Neuronal stem cell (in vitro differentiated cells): ENCODE measurements at places on chromosomes 1 and 21.

- no peak overlapping the region for H3K27ac ChIP-seq
- no peak for DNase-seq
- no peaks in the 10 kb centered on the region for H3K27me3 ChIP-seq
- peaks cover 5% of the 10 kb centered on the region for H3K4me1 ChIP-seq
- no peak overlapping the region for H3K4me3 ChIP-seq
- H3K36me3 ChIP-seq, result no peaks in the 10 kb centered on the region
These were observed 148.5 kb downstream of the DHRS3 start for GRCh38 chr1:12469493-12469892.

DNA sequence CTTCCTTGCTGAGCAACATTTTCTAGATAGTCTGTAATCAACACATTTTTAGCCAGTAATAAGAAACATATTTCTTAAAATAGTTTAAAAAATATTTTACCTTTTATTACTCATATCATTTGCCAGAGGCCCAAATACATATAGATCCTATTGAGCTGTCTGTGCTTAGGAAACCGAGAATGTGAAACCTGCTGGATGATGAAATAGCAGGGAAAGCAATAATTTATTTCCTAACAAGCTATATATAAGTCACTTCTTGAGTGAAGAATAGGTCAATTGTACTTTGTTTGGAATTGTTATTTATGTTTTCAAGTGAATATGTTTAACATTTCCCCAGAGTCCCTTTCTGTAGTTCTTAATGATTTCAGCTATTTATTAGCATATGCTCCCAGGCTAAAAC lies 339.9 kb upstream of the TMPRSS15 start:
- H3K27me3 ChIP-seq, result no peaks in the 10 kb centered on the region
- no peaks in the 10 kb centered on the region for H3K4me1 ChIP-seq
- DNase-seq, result no peak
- H3K4me3 ChIP-seq, result no peak overlapping the region

DNA sequence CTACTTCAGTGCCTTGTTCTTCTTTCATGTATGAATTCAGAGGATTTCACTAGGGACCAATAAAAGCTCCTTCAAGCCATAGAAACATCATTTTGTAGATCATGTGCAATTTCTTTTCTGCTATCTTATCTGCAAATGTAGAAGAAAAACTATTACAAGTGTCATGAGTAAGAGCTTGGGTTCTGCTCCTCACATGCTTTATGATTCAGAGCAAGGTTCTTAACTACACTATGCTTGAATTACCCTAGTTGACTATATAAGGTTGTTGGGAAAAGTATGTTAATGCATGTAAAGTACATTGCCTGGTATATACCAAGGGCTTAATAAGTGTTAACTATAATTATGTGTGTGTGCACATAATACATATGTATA lies 91.4 kb upstream of the S1PR1 start:
- H3K4me3 ChIP-seq, result no peak overlapping the region
- no peaks in the 10 kb centered on the region for H3K36me3 ChIP-seq
- DNase-seq, result no peak
- H3K4me1 ChIP-seq, result no peaks in the 10 kb centered on the region
- no peak overlapping the region for H3K27ac ChIP-seq

GRCh38 chr21:32203877-32204480 lies 74.9 kb downstream of the MIS18A start:
- no peaks in the 10 kb centered on the region for H3K27me3 ChIP-seq
- no peaks in the 10 kb centered on the region for H3K4me1 ChIP-seq
- no peak overlapping the region for H3K4me3 ChIP-seq
- H3K27ac ChIP-seq, result no peak overlapping the region
- DNase-seq, result no peak
- no peaks in the 10 kb centered on the region for H3K36me3 ChIP-seq

DNA sequence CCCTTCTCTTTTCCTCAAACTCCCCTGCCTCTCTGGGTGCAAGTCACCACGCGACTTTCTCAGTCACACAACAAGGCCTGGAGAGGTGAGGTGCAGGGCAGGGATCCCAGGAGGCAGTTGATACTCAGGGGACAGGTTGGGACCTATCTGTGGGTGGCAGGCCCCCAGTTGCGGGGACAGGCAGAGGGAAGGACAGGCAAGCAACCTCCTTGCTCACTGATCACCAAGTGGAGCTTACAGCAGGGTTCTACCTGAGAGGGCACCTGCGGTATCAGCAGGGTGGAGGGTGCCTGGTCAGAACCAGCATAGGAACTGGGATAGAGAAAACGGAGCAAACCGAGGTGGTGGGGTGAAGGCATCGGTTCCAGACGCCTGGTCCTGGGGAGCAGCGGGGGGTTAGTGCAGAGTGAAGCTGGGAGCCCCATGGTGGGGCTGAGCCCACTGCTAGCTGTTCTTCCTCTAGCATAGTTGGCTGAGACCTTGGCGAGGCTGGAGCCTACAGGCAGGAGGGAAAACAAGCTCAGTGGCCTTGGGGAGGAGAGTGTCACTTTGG lies 24.4 kb upstream of the TENT5C start:
- no peaks in the 10 kb centered on the region for H3K27me3 ChIP-seq
- peaks cover 2% of the 10 kb centered on the region for H3K36me3 ChIP-seq
- no peaks in the 10 kb centered on the region for H3K4me1 ChIP-seq
- no peak overlapping the region for H3K4me3 ChIP-seq

- no peaks in the 10 kb centered on the region for H3K36me3 ChIP-seq
- H3K4me3 ChIP-seq, result no peak overlapping the region
- H3K27ac ChIP-seq, result no peak overlapping the region
- H3K4me1 ChIP-seq, result peaks cover 1% of the 10 kb centered on the region
- no peak for DNase-seq
These were observed 35.0 kb downstream of the ZYG11A start for GRCh38 chr1:52877554-52877953.

DNA sequence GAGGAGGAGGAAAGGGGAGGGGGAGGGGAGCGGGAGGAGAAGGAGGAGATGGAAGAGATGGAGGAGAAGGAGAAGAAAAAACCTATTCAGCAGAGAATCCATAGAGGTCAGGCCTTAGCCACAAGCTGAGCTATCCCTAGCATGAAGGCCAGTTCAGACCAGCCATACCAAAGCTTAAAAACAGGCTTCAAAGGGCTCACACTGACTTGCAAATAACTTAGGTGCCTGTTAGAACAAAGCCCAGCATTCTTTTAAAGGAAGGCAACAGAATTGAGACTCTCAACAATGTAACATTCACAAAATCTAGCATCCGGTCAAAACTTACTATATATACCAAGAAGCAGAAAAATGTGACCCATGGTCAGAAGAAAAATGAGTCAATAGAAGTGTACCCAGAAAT lies 43.6 kb upstream of the IFFO2 start:
- no peaks in the 10 kb centered on the region for H3K27me3 ChIP-seq
- H3K36me3 ChIP-seq, result no peaks in the 10 kb centered on the region

GRCh38 chr1:159172614-159173291 lies 1.3 kb downstream of the CADM3 start:
- peak overlapping the region; percentile 89 for H3K4me3 ChIP-seq
- no peaks in the 10 kb centered on the region for H3K27me3 ChIP-seq
- H3K4me1 ChIP-seq, result peaks cover 8% of the 10 kb centered on the region
- no peaks in the 10 kb centered on the region for H3K36me3 ChIP-seq
- DNase-seq, result no peak

GRCh38 chr21:32861866-32862265 lies 90.3 kb upstream of the PAXBP1 start:
- no peaks in the 10 kb centered on the region for H3K4me1 ChIP-seq
- DNase-seq, result no peak
- no peak overlapping the region for H3K27ac ChIP-seq
- no peaks in the 10 kb centered on the region for H3K36me3 ChIP-seq
- no peaks in the 10 kb centered on the region for H3K27me3 ChIP-seq

- DNase-seq, result peak; percentile 70
- H3K27me3 ChIP-seq, result no peaks in the 10 kb centered on the region
- peak within 1 kb of the TSS; percentile 55 for H3K4me3 ChIP-seq
- peaks cover 6% of the 10 kb centered on the region for H3K36me3 ChIP-seq
- H3K4me1 ChIP-seq, result peaks cover 10% of the 10 kb centered on the region
These were observed at the start of gene PAQR7 for GRCh38 chr1:25875154-25875855. Gene PAQR7 (minus strand): TSS chr1:25875708. CDS start chr1:25863839, 11,869 bp downstream.

DNA sequence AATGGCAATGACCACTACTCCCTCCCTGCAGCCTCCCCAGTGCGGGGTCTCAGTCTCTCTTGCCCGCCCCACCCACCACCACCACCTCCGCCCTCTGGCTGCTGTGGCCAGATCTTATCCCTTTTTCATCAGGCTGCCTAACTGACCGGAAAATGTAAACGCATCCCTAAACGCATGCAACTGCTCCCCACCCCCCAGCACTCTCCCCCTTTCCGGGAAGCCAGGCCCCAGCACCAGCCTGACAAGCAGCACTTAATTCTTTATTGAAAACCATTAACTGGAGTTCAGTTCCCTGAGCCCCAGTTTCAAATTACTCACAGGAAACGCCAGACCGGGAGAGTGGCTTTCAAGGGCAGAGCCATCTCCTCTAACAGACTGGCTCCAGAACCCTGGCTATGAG lies 147.7 kb downstream of the DMRTA2 start:
- H3K36me3 ChIP-seq, result no peaks in the 10 kb centered on the region
- no peaks in the 10 kb centered on the region for H3K4me1 ChIP-seq
- no peak for DNase-seq
- no peaks in the 10 kb centered on the region for H3K27me3 ChIP-seq
- H3K4me3 ChIP-seq, result no peak overlapping the region

GRCh38 chr1:39926820-39927219 lies 25.1 kb upstream of the MYCL start:
- H3K36me3 ChIP-seq, result no peaks in the 10 kb centered on the region
- no peak for DNase-seq
- H3K4me1 ChIP-seq, result peaks cover 9% of the 10 kb centered on the region
- no peak overlapping the region for H3K4me3 ChIP-seq

DNA sequence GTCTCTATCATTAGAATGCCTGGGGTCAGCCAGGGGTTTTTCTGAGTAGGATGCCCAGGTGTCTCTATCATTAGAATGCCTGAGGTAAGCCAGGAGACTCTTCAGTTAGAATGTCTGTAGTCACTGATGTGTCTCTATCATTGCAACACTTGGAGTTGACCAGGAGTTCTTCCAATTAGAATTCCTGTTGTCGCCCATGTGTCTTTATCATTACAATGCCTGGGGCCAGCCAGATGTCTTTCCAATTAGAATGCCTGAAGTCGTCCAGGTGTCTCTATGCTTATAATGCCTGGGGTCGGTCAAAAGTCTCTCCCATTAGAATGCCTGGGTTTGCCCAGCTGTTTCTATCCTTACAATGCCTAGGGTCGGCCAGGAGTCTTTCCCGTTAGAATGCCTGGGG lies 55.8 kb downstream of the RNF187 start:
- no peaks in the 10 kb centered on the region for H3K27me3 ChIP-seq
- no peak for DNase-seq
- no peaks in the 10 kb centered on the region for H3K4me1 ChIP-seq

DNA sequence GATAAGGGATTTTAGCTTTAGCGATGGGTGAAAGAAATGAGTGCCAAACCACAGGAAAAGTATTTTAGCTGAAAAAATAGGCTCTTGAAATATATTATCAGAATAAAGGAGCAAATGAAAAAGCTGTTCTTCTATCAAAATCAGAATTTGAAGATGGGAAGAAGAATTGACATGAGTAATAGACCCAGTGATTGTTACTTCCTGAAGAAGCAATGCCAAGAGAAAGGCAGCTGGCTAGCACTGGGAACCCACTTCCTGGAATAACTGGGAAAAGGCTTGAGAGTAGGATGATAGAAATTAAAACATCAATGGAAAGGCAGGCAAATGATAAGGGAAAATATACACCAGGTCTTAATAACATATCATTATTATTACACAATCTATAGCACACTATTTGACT lies 29.9 kb upstream of the LYPLAL1 start:
- no peaks in the 10 kb centered on the region for H3K27me3 ChIP-seq
- no peak overlapping the region for H3K27ac ChIP-seq
- no peaks in the 10 kb centered on the region for H3K36me3 ChIP-seq
- DNase-seq, result no peak
- H3K4me1 ChIP-seq, result no peaks in the 10 kb centered on the region
